ENCODE measurements at places on chromosomes 1 and 21.

DNA sequence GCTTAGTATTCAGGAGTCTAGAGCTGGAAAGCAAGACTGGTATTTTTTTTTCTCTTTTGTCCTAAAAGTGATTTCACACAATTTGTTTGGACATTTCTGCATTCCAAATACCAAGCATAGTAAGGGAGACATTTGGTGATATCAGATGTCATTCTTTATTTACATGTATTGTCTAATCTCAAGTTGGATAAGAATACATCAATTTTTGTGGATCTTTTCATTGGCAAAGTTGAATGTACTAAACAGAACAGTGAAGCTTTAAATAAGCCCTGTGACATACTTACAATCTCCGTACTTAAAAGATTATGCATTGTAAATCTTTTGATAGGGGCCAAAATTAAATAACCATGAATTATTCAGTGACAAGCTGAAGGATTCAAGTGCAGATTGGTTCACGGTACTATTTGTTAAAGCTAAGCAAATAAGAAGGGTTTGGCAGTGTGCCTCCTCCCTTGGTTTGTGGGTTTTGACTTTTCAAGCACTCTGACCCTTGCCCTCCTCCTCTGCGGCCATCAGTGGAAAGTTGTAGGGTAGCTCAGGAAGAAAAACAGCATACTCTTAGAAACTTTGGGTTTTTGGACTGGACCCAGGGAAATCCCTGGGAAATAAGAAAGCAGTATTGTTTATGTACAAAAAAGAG is 663.7 kb downstream of the ADGRL2 start:
- DNase-seq = no peak

GRCh38 chr1:158809862-158810261 is 21.3 kb upstream of the MNDA start:
- DNase-seq = no peak

DNA sequence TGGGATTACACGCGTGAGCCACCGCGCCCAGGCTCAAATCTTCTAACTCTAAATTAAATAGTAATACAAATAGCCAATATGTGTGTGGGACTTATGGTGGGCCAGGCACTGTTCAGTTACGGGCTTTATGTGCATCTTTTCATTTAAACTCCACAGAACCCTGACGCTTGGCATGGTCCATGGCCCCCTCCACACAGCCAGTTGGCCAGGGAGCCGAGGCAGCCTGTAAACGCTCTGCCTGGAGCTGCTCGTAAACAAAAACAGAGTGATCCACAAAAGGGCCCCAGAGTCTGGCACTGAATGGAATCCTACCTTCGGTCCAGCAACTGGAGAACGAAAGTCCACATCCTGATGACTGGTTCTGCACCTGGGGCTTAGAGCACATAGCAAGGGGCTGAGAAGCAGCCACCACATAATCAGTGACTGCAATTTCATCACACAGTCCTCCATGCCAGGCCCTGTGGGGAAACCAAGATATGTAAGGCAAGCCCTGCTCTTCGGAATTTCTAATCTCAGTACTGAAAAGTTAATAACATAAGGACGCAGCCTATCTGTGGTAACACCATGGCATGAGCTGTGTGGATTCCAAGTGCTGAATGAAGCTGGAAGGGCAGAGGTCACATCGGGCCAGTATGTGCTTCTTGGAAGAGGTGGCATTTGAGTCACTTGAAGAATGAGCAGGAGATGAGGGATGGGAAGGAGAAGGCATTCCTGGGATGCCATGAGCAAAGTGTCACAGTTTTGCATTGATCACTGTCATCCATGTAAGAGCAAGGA is 13.5 kb upstream of the ADAMTSL4 start:
- no peak for DNase-seq

DNA sequence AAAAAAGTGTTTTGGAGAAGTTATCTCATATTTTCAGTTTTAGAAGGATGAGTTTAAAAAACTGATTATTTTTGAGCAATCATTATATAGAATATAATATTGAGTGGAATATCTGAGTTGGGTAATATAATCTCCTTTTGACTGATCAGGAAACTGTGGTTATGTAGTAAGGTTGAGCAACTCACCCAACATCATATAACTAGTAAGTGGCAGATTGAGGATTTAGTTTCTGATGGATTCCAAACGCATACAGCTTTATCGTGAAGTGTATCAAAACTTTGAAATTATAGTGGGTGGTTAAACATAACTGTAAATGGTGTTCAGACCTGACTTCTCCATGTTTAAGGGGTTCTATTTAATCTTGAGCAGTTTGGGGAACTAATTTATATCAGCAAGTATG is 98.6 kb downstream of the OLFM3 start:
- no peak for DNase-seq

DNA sequence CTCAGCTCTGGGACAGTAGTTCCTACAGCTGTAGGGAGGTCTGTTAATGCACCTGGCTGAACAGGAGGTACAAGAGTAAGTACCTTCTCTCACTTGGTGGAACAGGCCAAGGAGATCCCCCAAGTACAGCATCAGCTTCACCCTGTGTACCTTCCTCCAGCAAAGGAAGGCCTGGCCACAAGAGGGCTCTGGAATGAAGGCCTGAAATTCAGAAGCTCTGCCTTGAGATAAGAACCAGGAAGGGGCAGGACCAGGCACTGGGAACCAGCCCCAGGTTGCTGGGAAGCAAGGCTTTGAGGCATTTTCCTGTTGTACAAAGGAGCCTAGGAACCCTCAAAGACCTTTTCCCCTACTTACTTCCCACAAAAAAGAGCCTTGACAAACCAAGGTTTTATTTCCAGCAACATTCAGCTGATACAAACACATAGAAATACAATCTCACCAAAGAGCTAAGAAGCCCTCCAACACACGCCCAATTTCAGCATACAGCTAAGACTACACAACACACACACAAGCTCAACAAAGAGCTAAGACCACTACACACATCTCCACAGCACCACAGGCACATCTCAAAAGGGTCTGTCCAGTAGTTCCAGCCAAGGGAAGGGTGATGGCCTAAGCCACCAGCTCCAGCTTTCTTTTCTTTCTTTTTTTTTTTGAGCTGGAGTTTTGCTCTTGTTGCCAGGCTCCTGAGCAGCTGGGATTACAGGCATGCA is 23.5 kb downstream of the F11R start:
- peak; percentile 7 for DNase-seq

- no peak for DNase-seq
Measured at GRCh38 chr1:241308471-241308870, 48.5 kb downstream of the RGS7 start.

- DNase-seq = no peak
Measured at GRCh38 chr1:232416026-232416568, 213.8 kb downstream of the SIPA1L2 start.

DNA sequence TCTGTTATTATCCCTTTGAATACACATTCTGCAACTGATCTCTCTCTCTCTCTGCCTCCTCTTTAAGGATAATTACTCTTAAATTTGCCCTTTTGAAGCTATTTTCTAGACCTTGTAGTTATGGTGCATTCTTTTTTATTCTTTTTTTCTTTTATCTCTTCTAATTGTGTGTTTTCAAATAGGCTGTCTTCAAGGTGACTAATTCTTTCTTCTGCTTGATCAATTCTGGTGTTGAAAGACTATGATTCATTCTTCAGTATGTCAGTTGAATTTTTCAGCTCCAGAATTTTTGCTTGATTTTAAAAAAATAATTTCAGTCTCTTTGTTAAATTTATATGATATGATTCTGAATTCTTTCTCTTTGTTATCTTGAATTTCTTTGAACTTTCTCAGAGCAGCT is 95.6 kb upstream of the GPR52 start:
- DNase-seq = no peak

DNA sequence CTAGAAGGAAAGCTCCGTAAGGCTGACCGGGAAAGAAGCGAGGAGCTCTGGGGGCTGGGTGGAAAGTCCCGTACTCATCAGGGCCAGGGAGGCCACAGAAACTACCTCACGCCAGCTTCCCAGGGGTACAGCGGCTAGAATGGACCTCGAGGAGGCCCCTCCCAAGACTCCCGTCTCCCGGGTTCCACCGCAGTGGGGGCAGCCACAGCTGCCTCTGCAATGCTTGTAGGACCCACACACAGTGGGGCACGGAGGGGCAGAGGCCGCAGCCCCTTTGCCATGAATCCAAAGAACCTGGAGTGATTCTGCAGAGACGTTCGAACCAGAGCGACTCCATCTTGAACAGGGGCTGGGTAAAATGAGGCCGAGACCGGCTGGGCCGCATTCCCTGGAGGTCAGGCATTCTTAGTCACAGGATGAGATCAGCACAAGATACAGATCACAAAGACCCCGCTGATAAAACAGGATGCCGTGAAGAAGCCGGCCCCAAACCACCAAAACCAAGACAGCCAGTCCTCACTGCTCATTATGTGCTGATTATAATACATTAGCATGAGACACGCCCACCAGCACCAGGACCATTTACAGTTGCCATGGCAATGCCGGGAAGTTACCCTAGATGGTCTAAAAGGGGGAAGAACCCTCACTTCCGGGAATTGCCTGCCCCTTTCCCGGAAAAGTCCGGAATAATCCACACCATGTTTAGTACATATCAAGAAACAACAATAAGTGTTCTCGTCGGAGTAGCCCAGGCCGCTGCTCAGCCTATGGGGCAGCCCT is 1.6 kb upstream of the ANKRD65 start:
- no peak for DNase-seq

GRCh38 chr1:204420039-204421004 is 8.7 kb upstream of the PPP1R15B start:
- DNase-seq = no peak

DNA sequence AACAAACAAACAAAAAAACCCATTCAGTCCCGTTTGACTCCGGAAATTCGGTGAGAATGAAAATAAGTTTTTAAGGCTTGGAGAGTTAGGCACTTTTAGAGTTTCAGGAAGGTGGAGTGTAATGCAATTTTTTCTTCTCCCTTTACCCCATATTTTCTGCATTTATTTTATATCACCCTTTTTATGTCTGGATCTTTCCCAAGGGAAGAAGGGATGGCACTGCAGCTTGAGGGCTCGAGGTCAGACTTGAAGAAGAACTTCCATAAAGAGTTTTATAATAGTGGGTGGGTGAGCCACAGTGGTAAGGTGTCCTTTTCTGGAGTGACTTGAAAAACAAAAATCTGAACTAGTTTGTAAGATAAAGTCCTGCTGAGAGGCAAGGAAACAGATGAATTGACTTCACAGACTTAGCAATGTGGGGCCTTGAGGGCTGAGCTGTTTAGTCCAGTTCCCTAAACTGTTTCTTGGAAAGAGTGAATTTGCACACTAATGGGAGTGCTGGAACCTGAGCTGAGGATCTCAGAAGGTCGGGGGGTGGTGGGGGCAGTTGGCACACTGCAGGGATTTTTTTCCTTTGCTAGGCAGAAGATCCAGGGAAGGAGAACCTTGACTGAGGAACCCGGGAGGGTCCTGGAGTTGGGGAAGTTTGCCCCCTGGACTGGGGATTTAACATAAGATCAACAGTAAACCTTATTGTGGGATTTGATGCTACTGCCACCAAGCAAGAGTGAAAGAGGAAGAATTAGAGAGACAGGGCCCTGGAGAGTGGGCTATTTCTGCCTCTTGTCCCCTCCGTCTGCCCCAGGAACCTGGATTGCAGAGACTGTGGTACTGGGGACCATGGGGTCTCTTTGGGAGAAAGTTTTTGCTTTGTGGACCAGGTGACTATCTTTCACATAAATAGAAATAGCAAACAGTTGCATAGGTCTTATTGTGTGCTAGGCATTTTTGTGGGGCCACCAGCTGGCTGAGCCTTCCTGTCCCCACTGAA is 1.8 kb upstream of the MEX3A start:
- DNase-seq = no peak

DNA sequence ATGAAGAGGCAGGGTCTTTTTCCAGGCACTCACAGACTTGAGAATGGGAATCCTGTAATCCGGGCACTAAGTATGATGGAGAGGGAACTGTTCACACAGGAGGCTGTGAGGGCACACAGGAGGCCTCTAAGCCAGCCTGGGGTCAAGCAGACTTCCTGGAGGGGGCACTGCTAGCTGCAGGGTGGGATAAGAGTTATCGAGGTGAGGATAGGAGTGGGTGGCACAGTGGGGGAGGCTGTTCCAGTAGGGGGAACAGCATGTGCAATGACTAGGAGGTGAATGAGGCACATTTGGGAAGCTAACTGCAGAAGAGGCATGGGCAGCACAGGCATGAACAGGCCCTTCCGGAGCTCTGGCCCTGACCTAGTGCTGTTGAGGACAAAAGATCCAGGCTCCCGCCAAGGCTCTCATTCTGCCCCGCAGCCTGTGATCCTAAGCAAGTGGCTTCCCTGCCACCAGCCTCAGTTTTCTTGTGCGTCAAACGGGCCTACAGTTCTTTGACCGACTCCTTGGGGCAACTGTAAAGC is 216.7 kb downstream of the TRABD2B start:
- DNase-seq = no peak

All from NCI-H1694 treated with DMSO at 0.1 percent for 48 hours (cell line).